ENCODE measurements at places on chromosomes 16 and 17.

DNA sequence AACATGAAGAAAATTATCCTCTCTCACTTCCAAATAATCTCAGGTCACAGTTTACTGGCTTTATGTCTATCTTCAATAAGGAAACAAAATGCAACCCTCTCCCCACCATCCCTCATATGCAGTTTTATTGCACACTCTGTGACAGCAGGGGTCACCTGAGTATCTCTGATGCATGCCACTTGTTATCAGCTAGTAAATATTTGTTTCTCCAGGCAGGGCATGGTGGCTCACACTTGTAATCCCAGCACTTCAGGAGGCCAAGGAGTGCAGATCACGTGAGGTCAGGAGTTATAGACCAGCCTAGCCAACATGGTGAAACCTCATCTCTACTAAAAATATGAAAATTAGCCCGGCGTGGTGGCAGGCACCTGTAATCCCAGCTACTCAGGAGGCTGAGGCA lies 61.1 kb downstream of the ADAMTS18 start:
- no peak for DNase-seq

GRCh38 chr16:11636172-11636721 lies 32.0 kb upstream of the SNN start:
- DNase-seq: no peak

- peak; percentile 89 for DNase-seq
These were observed 604 bp downstream of the PRR14 start for GRCh38 chr16:30651124-30652004.

DNA sequence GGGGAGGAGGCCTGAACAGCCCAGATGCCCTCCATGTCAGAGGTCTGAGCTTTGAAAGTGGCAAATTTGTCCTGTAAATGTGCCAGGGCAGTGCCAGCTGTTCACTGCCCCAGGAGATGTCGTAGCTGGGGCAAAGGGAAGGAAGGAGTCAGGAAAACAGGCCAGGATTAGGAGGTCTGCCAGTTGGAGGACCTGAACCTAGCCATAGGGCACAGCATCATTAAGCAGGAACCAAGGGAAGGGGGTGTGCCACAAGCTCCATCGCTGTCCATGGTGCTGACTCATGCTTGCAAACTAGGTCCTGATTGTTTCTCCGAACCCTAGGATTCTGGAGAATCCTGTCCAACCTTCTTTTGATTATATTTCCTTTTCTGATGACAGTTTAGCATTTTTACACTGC lies 124.2 kb downstream of the TMEM132E start:
- no peak for DNase-seq

DNA sequence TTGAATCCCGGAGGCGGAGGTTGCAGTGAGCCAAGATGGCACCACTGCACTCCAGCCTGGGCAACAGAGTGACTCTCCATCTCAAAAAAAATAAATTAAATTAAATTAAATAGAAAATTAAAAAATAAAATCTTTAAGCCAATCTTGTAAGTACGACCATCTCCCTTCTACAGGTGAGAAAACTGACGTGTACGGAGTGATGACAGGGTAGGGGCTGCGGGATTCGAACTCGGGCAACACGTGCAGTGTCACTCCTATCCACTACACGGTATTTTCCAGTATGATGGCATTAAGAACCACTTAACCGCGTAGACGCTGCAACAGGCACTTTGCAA lies 762 bp downstream of the WDR59 start:
- no peak for DNase-seq

DNA sequence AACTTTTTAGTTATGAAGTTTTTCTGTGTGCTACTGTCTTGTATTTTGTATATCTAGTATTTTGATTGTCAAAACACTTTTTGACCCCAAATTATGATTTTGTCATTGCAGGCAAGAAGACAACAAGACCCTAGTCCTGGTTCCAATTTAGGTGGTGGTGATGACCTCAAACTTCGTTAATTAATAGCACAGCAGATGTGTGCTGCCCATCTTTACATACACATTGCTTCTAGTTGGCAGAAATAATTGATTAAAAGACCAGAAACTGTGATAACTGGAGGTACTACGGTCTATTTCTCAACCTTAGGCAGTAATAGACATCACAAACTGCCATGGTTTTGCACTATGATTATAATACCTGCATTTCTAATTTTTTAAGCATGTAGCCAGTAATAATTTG lies 11.1 kb upstream of the PHAF1 start:
- DNase-seq: no peak

GRCh38 chr16:48384520-48385252 lies 527 bp downstream of the SIAH1 start:
- peak; percentile 82 for DNase-seq

- DNase-seq: no peak
These were observed 56.6 kb downstream of the RGS9 start for GRCh38 chr17:65193716-65194293.

DNA sequence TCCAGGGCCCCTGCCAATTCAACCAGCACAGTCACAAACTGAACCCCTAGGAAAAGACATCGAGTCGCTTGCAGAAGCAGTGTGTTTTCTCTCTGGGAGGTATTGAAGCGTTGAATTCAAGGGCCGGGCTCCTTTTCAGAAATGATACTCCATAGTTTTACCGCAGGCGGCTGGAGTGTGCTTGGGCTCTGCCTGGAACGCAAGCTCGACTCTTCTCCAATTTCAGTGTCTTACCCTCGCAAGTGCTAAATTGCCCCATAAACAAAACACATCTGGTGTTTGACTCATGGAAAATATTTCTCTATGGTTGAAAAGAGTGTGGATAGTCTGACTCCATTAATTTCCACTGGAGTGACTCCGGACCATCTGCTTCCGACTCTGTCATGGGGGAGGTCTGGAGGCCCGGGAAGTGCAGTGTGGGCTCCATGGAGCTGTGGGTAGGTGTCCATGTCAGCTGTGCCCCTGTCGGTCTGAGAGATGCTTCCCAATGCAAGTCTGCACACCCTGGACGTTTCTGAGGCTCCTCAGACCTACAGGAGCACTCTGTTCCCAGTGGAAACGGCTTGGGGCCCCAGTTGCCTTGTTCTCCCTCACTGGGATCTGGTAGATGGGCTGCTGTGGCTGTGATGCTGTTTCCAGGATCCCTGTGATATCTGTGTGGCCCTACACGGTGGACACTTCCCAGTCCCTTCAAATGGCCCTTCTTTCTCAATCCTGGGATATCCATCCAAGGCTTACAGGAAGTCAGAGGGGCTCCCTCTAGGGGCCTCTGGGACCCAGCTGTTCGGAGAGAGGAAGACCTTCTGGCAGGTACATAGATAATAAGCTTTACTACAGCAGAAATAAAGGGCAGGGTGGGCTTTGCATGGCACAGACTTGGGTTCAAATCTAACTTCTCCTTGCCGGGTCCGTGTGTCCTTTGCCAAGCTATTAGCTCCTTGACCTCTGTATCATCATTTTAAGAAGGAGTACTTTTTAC lies 119.8 kb upstream of the CDH13 start:
- no peak for DNase-seq

DNA sequence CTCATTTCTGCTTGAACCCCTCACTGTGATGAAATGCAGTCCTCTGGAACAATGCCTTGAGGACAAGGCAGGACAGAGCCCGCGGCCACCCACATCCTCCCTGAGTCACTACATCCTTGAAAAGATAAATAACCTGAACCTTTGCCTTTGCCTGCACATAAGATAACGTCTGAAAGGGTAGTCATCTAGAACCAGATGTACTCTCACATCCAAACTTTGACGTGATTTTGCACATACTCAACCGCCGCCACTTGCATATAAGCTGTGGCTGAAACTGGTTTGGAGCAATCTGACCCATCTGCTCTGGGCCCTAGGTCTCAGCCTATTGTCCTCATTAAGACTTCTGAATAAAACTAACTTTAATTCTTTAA lies 252.1 kb downstream of the PHKB start:
- DNase-seq: no peak

DNA sequence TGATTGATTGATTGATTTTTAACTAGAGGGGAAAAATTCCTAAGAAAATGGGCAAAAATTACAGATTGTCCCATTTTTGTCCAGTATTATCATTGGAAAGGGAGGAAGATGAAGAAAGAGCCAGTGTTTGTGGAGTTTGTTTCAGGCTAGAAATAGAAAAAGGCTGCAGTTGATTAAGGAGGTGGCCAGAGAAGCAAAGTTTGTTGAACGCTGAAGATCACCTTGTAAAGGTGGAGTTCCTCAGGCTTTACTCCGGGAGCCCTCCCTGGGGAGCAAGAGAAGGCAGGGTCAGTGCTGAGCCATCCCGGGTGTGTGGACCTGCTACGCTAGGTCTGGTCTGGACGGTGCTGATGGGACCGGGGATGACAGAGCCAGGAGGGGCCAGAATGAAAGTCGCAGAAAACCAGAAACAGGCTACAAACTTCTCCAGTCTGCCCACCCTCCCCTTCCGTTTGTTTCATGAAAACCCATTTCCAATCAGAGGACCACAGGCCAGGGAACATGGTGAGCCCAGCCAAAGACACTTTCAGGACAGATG lies 222.6 kb upstream of the FOXF1 start:
- no peak for DNase-seq

- no peak for DNase-seq
These were observed 3.7 kb downstream of the PFN1 start for GRCh38 chr17:4944554-4945175.

GRCh38 chr16:4687946-4688673 lies 5.3 kb upstream of the NUDT16L1 start:
- DNase-seq: no peak

DNA sequence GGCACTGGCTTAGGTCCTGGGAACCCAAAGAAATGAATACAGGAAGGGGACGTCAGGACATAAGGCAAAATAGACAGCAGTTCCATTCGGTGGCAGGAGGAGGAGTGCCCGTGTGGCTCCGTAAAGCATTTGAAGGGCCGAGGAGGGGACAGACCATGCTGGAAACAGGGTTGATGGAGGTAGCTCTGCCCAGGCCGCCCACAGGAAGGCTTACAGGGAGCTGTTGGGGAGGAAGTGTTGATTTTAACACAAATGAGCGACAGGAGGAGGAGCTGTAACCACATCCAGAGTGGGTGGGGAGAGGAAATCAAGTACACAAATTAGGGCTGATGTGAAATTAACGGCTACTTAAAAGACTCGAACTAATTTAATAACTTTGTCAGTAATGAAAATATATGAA lies 54.6 kb downstream of the RBFOX3 start:
- DNase-seq: no peak

DNA sequence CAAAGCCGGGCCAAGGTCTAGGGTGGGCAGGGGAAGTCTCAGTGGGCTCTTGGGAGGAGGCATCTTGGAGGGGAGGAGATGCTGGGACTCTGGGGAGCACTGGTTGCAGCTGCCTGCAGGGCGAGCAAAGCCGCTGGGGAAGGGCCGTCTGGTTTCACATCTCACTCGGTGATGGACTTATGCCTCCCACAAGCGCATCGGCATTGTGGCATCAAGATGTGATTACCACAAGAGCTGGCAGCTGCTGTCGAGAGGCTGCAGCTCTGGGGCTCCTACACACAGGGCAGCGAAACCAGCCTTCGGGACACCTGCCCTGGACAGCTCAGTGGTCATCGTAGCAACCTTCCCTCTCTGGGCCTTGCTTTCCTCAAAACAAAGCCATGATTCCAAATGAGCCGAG lies 3.1 kb upstream of the KCNJ12 start:
- no peak for DNase-seq

GRCh38 chr17:6101706-6102105 lies 31.5 kb downstream of the WSCD1 start:
- DNase-seq: no peak

GRCh38 chr17:30346221-30346795 lies 12.5 kb upstream of the TMIGD1 start:
- DNase-seq: no peak

All from D341Med (cell line).